NCI-H2227 treated with DMSO at 0.1 percent for 48 hours (cell line): ENCODE measurements at places on chromosomes 16 and 17.

- no peak for DNase-seq
These were observed 60.9 kb upstream of the TNRC6A start for GRCh38 chr16:24668481-24669061.

DNA sequence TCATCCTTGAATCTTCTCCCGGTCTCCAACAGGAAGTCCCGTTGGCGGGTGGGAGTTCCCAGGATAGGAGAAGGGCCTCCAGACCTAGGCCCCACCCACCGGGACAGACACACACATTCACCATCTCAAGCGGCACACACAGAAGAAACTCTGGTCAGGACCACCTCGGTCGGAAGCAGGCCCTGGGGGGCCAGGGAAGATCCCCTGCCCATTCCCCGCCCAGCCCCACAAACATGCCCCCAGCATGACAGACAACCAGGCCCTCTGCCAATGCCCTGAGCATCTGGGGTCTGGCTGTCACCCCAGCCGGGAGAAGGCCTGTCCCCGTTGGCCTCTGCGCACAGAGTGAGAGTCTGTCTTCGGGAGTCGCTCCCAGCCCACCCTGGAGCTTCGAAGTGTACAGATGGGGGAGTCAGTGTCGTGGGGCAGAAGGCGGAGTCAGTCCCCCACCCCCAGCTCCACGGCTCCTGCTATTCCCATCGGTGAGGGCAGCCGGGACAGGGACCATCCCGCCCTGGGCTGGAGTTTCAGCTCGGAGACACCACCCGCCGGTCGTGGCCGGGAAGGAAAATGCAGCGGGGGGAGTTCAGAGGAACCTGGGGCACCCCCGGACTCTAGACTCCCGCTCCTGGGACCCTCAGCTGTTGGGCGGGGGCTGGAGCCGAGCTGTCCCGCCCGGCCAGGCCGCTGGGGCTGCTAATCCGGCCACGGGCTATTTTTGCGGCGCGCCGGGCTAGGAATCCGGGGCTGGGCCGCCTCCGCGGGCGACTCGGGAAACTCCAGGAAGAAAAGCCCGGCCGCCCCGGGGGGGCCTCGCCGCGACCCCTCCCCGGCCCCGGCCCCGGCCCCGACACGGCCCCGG, 660 bp downstream of the RHBDF1 start:
- no peak for DNase-seq

- no peak for DNase-seq
These were observed 159.6 kb downstream of the SALL1 start for GRCh38 chr16:50991436-50991835.

- no peak for DNase-seq
These were observed 44.9 kb upstream of the POLR3E start for GRCh38 chr16:22252317-22252716.

DNA sequence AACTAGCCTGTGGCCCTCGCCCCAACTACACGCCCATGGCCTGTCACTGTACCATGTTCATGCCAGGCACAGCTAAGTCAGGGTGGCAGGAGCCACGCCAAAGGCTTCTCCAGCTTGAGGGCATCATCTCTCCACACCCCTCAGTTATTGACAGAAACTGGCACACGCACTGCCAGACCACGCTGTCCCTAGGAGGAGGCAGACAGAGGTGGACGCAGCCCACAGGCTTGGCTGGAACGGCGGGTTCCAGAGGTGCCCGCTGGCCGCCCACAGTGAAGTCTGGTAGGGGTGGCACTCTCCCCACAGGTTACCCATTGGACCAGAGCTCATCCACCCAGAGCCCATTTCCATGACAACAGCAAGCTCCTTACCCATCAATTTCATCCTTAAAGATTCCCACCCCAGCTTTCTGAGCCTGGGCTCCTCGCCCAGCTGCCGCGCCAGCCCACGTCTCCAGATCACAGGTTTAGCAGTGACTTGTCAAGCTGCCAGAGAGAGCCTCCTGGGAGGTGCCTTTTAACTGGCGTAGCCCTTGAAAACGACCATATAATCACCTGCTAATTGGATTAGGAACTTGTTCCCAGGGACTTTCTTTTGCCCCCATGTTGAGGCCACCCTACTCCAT, 27.9 kb downstream of the RPRML start:
- peak; percentile 61 for DNase-seq

DNA sequence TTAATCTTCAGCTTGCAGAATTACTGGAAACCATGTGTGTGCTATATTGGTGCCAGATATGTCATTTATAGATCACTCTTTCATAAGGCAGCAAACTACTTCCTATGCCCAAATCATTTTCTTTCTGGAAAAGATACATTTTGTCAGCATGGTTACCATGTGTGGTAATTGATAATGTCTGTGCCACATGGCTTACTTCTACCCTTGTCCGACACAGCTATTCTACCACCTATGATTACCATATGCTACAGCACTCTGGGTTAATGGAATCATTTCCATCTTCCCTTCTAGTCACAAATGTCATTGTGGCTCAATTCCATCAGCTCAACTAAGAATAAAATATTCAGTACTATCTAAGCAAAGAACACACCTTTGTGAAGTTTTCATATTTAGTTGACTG, 8.0 kb upstream of the PPM1E start:
- no peak for DNase-seq

GRCh38 chr17:14547556-14547955, 246.7 kb downstream of the HS3ST3B1 start:
- DNase-seq, result no peak

DNA sequence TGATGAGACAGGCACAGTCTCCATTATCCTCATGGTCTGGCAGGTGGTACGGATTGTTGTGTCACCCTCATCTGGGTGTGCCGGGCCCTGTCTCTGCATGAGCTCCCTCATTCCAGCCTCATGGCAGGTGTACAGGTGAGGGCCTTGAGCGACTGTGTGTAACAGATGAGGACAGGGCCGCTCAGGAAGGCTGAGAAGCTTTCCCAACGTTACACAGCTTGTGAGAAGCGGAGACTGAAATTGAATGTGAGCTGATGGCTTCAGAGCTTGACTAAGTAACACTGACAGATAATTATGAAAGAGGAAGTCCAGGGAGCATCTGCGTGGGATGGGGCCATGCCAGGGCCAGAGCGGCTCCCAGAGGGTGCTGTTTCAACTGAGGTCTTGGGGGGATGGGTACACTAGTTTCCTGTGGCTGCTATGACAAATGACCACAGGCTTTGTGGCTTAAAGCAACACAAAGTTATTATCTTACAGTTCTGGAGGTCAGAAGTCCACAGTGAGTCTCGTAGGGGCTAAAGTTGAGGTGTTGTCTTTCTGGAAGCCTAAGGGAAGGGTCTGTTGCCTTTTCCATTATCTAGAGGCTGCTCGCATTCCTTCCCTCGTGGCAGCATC, 36.7 kb downstream of the CMIP start:
- no peak for DNase-seq

DNA sequence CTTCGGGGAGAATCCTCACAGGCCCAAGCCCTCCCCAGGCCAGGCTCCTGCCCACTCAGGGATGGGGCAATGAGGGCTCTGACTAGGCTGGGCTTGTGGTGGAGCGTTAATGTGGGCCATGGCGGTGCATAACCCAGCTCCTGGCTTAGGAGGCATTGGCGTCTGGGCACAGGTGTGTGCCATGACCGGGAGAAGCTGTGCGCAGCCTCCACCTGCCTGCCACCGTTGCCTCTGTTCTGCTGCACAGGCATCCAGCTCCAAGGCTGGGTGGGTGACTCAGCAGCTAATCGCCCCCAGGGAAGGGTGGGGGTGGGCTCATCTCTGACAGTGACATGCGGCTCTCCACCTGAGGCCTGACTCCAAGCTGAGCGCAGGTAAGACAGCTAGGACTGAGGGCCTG, 3.5 kb upstream of the ARHGAP27 start:
- DNase-seq, result no peak

DNA sequence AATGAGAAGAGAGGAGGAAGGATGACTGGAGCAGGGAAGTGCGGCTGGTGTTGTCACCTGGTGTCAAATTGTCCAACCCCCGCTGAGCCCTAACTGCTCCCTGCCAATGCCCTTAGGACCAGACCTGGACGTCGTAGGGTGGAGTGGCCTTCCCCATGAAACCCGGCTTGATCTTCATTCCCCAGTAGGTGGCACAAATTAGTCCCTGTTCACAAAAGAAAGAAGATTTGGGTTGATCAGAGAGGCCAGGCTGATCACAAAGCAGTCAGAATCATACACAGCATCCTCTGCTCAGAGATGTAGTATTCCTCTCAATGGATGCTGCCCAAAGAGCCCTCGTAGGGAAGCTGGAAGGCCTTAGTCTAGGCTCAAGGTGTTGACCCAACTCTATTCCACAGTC, 60.2 kb downstream of the ACSM1 start:
- no peak for DNase-seq

- DNase-seq, result no peak
These were observed 170.1 kb upstream of the CHMP6 start for GRCh38 chr17:80821546-80821945.

DNA sequence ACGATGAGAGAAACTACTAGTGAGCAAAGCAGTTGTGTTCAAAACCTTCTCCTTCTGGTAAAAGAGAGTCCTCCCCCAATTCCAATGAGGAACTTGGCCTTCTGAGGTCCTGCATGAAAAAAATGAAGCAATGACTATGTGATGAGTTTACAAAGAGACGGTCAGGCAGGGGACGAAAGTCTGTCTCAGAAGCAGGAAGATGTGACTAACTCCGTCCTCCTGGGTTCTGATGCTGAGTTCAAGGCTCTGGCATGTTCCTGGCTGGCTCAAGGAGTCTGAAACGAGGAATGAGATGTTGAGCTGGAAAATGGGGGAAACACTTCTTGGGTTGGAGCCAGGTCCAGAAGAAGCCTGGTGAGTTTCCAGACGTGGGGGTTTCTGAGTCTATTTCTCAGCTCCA, 129.6 kb downstream of the CPPED1 start:
- DNase-seq, result no peak

DNA sequence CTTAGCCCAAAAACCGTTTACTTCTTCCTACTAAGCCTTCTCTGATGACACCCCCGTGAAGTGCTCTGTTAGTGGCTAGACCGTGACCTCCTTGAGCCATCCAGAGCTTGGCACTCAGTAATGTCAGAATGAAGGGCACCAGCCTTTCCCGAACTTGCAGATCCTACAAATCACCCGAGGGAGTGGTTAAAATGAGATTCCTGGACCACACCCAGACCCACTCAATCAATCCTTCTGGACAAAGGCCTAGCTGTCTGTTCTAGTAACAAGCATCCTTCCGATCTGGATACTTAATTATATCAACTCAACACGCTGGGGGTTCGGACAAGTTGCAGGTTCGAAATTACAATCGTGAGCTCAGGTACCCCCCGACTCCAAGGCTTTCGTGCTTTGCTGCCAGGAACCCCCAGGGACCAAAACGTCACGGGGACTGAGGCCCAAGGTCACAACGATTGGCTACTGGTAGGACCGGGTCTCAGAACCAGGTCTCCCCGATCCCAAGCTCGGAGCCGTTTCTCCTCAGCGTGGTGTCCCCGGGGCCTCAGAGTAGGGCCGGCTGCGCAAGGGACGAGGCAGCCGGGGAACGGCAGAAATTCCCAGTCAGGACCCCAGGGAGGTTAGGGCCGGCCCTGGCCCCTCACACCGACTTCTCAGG, 527 bp downstream of the CIAPIN1 start:
- DNase-seq, result peak; percentile 11

DNA sequence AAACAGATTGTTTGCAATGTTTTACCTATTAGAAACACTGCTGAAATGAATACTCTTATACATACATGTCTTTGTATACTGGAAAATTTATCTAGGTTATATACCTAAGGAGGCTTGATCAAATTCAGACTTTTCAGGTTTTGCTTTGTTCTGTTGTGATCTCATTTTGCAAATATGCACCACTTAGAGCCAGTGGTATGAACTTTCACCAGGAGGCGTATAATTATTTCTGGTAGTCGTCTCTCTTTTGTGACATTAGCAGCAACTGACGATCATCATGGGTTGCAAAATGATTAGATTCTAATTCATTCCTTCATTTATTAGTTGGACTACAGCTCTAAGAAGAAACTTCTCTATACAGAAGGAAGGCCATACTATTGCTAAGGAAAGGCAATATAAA, 26.9 kb downstream of the AP1G1 start:
- no peak for DNase-seq

- no peak for DNase-seq
These were observed 11.4 kb upstream of the ARHGAP23 start for GRCh38 chr17:38416840-38417209.

DNA sequence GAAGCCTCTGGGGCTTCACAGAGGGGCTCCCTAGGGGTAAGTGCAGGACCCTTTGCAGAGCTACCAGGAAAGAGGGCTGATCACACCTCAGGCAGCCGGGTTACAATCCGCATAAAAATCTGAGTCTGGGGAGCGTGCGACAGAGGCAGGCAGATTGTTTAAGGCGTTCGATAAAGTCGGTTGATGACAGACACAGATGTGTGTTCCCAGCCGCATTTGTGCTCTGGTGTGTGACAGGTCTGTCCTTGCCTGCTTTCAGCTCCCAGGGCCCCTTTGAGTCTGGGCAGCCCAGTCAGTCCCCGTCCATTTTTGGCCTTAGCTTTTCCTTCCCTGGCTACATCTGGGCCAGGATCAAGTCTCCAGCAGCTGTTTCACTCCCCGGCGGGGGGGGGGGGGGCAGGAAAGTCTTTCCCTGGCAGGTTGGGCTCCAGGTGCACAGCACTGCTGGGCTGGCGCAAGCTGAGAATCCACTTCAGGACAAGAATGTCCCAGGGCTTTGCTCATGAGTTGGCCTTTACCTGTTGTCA, 1.3 kb upstream of the ZACN start:
- no peak for DNase-seq

GRCh38 chr17:58320570-58321323, 7.8 kb downstream of the TSPOAP1 start:
- DNase-seq, result no peak

DNA sequence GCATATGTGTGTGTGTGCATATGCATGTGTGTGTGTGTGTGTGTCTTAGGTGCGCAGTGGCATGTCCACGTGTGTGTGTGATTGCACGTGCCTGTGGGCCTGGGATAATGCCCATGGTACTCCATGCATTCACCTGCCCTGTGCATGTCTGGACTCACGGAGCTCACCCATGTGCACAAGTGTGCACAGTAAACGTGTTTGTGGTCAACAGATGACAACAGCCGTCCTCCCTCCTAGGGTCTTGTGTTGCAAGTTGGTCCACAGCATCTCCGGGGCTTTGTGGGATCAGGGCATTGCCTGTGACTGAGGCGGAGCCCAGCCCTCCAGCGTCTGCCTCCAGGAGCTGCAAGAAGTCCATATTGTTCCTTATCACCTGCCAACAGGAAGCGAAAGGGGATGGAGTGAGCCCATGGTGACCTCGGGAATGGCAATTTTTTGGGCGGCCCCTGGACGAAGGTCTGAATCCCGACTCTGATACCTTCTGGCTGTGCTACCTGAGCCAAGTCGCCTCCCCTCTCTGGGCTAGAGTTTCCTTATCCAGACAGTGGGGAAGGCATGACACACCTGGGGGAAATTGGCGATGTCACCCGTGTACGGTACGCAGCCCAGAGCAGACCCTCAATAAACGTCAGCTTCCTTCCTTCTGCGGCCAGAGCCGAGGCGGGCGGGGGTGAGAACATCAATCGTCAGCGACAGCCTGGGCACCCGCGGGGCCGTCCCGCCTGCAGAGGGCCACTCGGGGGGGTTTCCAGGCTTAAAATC, 47.6 kb downstream of the IL21R start:
- DNase-seq, result no peak

DNA sequence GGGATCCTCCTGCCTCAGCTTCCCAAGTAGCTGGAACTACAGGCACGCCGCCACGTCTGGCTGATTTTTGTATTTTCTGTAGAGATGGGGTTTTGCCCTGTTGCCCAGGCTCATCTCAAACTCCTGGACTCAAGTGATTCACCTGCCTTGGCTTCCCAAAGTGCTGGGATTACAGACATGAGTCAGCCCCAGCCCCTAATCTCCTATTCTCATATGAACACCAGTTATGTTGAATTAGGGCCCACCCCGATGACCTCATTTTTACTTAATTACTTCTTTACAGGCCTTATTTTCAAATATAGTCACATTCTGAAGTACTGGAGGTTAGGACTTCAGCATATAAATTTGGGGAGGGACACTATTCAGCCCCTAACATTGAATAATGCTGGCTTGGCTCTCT, 49.2 kb downstream of the ZNRF1 start:
- no peak for DNase-seq
